ENCODE measurements at places on chromosomes 13 and 19. TPM values are rescaled to one million over a fixed set of nuclear protein-coding genes. Genes with fewer than 3 reads are reported as not detected.

Gene GIPR
- 0.09 TPM for total RNA-seq

Gene KLK1
- not detected for total RNA-seq

Gene SIGLEC11
- total RNA-seq, result not detected

Gene IL17D
- total RNA-seq, result 1.3 TPM

Gene CBY2
- total RNA-seq, result not detected

Gene LACC1
- 41.4 TPM for total RNA-seq

Gene KIR3DL2
- total RNA-seq, result not detected

Gene MBD3
- total RNA-seq, result 83.3 TPM

Gene CGB1
- total RNA-seq, result not detected

Gene CASP14
- total RNA-seq, result not detected

Gene ERICH4
- 0.09 TPM for total RNA-seq

Gene CLIP3
- total RNA-seq, result 11.9 TPM

Gene GRIK5
- total RNA-seq, result not detected

Gene APC2
- total RNA-seq, result 0.28 TPM

Gene AMER2
- total RNA-seq, result not detected

Gene PSG6
- not detected for total RNA-seq

Gene MUC16
- not detected for total RNA-seq

Gene UGGT2
- total RNA-seq, result 58.9 TPM

Gene BIVM
- 11.8 TPM for total RNA-seq

Gene TTYH1
- not detected for total RNA-seq

Gene CD209
- not detected for total RNA-seq

Gene ATP4A
- not detected for total RNA-seq

Gene LMTK3
- total RNA-seq, result 0.09 TPM

Gene TMC4
- total RNA-seq, result 0.28 TPM

Gene TUBB4A
- not detected for total RNA-seq

Gene ZNF492
- total RNA-seq, result 0.09 TPM

Gene KIR2DL1
- total RNA-seq, result not detected

Gene ALOX5AP
- 0.74 TPM for total RNA-seq

Gene ZNF541
- total RNA-seq, result 0.28 TPM

Gene AZU1
- total RNA-seq, result 0.18 TPM

Gene MIA
- total RNA-seq, result not detected

Gene SGCG
- 12.5 TPM for total RNA-seq

Gene IGFLR1
- 1.00 TPM for total RNA-seq

Gene SIGLEC12
- not detected for total RNA-seq

Gene CGB8
- total RNA-seq, result not detected

Gene PRSS57
- total RNA-seq, result not detected

Gene SOX1
- not detected for total RNA-seq

Gene ZNF730
- 0.43 TPM for total RNA-seq

Gene IZUMO4
- total RNA-seq, result 1.0 TPM

Gene IZUMO2
- not detected for total RNA-seq

Gene DZIP1
- 22.5 TPM for total RNA-seq

Gene C19orf85
- total RNA-seq, result not detected

Gene USHBP1
- total RNA-seq, result not detected

Gene SOHLH2
- total RNA-seq, result 0.43 TPM

Gene TDRD12
- total RNA-seq, result 0.28 TPM

Gene DKKL1
- 0.14 TPM for total RNA-seq

Gene CACNG6
- 0.83 TPM for total RNA-seq

Gene CKM
- not detected for total RNA-seq

Gene MEDAG
- 18.6 TPM for total RNA-seq

Gene HCST
- 1.00 TPM for total RNA-seq

Gene PARP4
- total RNA-seq, result 38.4 TPM

Gene CDX2
- not detected for total RNA-seq

Gene BRME1
- total RNA-seq, result 0.14 TPM

Gene ZSWIM9
- total RNA-seq, result 1.4 TPM
